CD8-positive, alpha-beta memory T cell (primary cell): ENCODE measurements at places on chromosomes 7 and 10. TPM values are rescaled to one million over a fixed set of nuclear protein-coding genes. Genes with fewer than 3 reads are reported as not detected.

The SLC29A4 gene
- total RNA-seq: 0.18 TPM

The ZNF804B gene
- total RNA-seq: not detected

- no peak for DNase-seq
Measured at GRCh38 chr10:4397337-4397736, 428.7 kb upstream of the AKR1E2 start.

DNA sequence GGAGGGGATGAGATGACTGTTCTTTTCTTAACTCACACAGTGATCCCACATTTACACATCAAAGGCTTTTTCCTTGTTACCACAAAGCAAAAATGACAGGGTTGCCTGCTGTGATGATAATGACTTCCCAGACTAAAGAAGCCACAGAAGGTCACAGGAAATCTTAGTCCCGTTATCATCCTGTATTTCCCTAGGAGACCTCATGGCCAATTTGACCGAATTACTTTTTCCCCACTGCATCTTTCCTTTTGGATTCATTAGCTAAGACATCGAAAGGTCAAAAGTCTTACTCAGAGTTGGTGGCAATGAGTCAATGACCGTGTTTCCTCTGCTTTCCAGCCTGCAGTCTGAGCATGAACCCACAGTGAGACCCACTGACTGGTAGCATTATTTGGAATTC lies 130.1 kb upstream of the INHBA start:
- no peak for DNase-seq

GRCh38 chr10:48508791-48509772 lies 95.8 kb downstream of the ARHGAP22 start:
- DNase-seq: no peak

DNA sequence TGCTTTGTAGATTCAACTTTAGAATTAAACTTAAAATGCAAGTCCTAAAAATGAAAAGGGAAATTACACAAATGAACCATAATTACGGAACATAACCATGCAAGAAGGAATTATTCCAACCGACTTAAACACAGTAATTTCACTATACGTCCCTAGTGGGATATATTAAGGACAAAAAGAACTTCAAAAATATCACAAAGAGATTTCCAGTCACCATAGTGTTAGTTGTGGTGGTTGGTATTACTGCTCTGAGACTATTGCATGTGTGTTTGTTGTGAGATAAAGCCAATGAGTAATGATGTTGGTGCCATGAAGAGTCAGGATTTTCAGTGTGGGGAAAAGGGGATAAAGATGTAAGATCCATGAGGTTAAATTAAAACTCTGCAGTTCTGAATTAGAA lies 49.6 kb downstream of the KCNH2 start:
- DNase-seq: no peak

- DNase-seq: no peak
Measured at GRCh38 chr7:150686030-150686631, 625 bp downstream of the GIMAP2 start.

- no peak for DNase-seq
Measured at GRCh38 chr7:37536706-37537105, 88.0 kb upstream of the ELMO1 start.

GRCh38 chr7:139603896-139604295 lies 80.4 kb downstream of the CLEC2L start:
- DNase-seq: no peak

- DNase-seq: no peak
Measured at GRCh38 chr7:105649727-105650381, 68.6 kb upstream of the EFCAB10 start.
